ENCODE measurements at places on chromosomes 3 and 15.

DNA sequence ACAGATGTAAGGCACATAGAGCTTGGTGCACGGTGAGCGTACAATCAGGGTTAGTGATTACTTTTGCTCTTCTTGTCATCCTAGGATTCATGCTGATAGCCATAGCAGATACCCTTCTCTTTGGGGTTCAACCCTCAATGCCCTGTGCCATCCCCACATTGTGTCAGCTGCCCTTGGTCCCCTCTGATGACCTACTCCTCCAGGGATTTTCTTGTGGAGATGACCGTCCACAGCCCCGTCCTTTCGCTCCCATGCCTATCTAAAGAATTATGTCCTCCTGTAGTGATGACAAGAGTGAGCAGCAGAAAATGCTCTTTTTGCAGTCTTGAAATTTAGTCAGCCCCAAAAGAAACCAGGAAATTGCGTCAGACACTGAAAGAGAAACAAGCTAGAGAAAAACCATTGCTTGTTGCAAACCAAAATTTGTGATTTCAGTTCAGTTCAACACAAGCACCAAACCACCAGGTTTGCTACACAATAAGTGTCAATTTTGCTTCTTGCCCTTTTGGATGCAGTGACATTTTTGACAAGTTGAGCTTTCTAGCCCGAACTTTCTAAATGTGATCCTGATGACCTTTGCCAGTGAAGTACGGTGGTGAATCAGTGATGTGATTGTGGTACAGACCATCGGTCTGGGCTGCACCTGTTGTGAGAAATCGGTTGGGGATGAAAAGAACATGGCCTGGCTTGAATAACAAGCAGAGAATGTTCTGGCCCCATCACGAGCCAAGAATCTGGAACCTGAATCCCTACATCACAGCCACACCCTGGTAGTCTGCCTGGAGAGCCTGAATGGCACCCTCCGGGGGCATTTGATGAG is 41.3 kb downstream of the CMTM7 start:
- DNase-seq, result no peak

GRCh38 chr3:51706788-51707731 is at the start of gene GRM2:
Gene GRM2, plus strand, starts transcription at chr3:51707068. Its CDS starts 1,916 bp downstream, at chr3:51708984.
- no peak for DNase-seq

GRCh38 chr3:169146179-169146665 is 517.3 kb downstream of the MECOM start:
- no peak for DNase-seq

DNA sequence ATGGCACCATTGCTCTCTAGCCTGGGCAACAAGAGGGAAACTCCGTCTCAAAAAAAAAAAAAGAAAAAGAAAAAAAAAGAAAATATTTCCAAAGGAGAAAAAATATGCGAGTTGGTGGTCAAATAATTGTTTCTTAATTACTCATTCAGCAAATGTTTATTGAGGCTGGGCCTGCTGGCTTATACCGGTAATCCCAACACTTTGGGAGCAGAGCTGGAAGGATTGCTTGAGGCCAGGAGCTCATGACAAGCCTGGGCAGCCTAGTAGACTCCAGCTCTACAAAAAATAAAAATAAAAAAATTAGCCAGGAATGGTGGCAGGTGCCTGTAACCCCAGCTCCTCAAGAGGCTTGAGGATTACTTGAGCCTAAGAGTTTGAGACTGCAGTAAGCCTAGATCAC is 4.1 kb downstream of the KNL1 start:
- no peak for DNase-seq

- DNase-seq, result no peak
Measured at GRCh38 chr3:15453991-15454625, 26.7 kb downstream of the EAF1 start.

GRCh38 chr15:88398011-88398410 is 69.2 kb downstream of the MRPL46 start:
- DNase-seq, result no peak

GRCh38 chr15:33494306-33494705 is 183.5 kb downstream of the RYR3 start:
- DNase-seq, result no peak

DNA sequence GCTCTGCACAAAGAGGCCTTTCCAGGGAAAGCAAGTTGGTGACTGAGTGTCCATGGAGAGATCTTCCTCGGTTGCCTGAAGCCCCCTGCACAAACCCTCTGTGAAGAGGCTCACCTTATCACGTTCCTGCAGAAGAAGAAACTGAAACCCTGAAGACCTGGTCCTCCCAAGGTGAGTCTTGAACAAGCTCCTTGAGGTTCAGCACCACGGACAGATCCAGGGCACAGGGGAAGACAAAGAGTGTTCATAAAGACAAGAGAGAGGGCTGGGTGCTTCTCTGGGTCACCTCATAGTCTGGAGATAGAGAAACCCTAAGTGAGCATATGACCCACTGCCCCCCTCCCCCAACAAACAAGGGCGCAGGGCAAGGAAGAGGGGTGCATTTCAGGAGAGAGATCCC is 21.7 kb upstream of the TBC1D21 start:
- DNase-seq, result no peak

- DNase-seq, result no peak
Measured at GRCh38 chr3:25091934-25092333, 336.1 kb upstream of the RARB start.

GRCh38 chr3:194225988-194226663 is 90.2 kb downstream of the HES1 start:
- DNase-seq, result no peak

DNA sequence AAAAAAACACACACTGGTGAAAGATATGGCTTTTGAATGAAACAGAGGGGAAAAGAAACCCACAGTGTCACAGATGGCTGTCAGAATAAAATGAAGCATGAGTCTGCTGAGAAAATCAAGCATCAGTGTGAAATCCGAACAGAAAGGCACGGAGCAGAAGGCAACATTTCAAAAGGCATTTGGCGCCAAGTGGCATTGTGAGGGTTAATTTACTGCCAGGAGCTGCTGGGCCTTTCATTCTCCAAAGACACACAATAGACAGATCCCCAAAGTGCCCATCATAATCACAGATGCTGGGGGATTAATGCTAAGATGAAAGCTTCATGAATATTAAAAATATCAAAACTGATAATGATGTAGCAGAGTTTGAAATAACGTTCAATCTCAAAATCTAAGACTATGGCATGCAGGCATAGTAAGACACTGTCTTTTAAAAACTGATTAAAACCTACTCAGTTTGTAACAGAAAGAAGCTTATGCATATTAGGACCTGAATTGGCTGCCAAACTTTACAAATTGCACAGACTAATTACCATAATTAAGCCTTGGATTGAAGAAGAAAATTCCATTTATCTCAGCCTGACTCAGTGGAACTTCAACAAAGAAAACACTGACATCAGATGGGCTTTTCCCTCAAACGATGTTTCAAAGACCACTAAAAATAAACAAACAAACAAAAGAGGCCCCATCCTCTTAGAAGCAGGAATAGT is 589.2 kb downstream of the ROBO1 start:
- no peak for DNase-seq

DNA sequence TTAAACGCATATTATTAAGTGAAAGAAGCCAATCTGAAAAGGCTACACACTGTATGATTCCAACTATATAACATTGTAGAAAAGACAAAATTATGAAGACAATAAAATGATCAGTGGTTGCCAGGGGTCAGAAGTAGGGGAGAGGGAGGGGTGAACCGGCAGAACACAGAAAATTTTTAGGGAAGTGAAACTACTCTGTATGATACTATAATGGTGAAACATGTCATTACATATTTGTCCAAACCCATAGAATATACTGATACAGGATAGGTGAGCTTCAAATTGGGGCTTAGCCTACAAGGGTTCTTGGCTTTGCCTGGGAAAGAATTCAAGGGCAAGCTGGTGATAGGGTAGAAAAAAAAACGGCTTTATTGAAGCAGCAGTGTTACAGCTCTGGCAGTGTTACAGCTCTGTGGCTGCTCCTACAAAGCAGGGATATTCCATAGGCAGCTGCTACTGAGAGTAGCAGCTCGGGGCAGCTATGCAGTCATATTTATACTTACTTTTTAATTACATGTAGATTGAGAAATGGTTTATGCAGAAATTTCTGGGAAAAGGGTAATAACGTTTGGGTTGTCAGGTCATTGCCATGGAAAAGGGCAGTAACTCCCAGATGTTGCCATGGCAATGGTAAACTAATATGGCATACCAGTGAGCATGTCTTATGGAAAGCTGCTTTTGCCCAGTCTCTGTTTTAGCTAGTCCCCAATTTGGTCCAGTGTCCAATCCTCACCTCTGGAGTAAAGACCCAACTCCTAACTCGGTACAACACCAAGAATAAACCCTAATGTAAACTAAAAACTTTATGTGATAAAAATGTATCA is 125.1 kb upstream of the SLC25A36 start:
- no peak for DNase-seq

GRCh38 chr3:193989186-193989585 is 146.8 kb upstream of the HES1 start:
- no peak for DNase-seq

DNA sequence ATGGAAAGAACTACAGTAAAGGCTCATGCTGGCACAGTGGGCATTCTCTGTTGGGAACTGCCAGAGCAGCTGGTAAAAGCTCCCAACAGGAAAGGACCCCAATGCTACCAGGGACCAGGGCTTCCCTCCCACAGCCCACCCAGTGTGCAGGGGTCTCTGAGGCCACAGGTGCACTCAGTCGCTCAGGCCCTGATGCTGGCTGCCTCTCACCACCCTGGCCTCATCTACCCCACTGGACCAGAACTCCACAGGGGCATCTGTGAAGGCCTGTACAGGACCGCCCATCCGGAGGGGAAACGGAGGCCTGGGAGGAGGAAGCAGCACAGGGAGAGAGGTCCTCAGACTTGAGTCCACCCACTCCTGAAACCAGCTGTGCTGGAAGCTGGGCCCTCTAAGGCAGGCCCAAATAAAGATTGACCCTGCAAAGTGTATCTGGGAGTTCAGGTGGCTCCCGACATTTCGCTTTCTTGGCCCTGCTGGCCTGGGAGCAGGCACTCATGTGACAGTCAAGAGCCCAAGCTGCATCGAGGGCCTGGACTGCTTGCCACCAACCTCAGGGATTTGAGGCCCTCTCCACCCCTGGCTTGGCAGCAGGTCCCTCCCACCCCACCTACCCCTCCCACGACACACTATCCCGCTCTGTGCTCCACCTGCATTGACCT is 12.7 kb downstream of the KLF15 start:
- no peak for DNase-seq

DNA sequence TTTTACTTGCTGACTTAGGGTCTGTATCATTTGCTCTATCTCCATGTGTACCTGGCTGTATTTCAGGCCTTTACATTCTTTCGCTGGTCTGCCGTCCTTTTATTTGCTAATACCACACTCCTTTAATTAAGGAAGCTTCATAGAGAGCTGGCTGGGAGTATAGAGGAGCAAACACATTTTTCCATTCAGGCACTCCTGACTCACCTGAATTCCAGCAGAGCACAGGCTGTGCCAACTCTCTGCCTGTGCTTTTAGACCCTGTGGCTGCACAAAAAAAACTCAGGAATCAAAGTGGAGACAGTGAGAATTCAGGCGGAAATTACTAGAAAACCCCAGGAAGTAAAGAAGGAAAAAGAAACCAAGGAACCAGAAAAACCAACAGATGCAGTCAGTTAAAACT is 29.0 kb upstream of the ATP10A start:
- DNase-seq, result no peak

- no peak for DNase-seq
Measured at GRCh38 chr15:29035336-29036285, 149.8 kb downstream of the APBA2 start.

GRCh38 chr3:190222360-190222759 is 99.9 kb downstream of the CLDN1 start:
- no peak for DNase-seq

Data from stimulated activated CD8-positive, alpha-beta memory T cell treated with anti-CD3 and anti-CD28 coated beads, Interleukin-15, amount 100 ng/mL, for 24 hours (primary cell).